ENCODE measurements at places on chromosomes 2 and 18.
A peak's percentile ranks its signal among the peaks of the same experiment; 100 is the strongest.

DNA sequence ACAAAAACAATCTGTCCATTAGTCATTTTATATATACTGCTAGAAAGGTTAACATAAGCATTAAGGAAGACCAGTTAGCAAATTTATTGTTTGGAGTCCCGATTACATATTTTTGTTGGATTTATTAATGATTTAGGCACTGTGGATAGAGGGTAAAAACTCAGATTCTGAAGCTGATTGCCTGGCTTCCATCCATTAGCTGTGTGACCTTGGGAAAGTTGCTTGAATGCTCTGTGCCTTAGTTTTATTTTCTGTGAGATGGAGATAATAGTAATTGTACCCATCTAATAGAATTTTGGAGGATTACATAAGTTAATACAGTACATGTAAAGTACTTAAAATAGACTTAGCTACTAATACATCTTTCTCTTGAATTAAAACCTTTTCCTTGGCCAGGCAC is 36.3 kb upstream of the NEMP2 start:
- no peak for DNase-seq

GRCh38 chr2:56741601-56742102 is 557.9 kb downstream of the CCDC85A start:
- DNase-seq: no peak

DNA sequence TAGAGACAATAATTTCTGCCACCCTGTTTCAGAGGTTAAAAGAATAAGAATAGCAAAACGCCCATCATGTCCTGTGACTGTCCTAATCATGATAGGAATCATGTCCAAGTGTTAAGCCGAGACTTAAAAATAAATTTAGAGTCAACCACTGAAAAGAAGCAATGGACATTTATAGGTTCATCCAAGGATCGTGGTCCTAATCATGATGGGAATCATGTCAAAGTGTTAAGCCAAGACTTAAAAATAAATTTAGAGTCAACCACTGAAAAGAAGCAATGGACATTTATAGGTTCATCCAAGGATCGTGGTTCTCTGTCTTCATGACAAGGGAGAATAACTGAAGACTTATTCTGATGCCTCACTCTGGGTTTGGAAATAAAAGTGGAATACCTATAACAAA is 73.6 kb downstream of the PDE11A start:
- no peak for DNase-seq

- DNase-seq: peak; percentile 60
These were observed 28.2 kb upstream of the ATG16L1 start for GRCh38 chr2:233223059-233223894.

DNA sequence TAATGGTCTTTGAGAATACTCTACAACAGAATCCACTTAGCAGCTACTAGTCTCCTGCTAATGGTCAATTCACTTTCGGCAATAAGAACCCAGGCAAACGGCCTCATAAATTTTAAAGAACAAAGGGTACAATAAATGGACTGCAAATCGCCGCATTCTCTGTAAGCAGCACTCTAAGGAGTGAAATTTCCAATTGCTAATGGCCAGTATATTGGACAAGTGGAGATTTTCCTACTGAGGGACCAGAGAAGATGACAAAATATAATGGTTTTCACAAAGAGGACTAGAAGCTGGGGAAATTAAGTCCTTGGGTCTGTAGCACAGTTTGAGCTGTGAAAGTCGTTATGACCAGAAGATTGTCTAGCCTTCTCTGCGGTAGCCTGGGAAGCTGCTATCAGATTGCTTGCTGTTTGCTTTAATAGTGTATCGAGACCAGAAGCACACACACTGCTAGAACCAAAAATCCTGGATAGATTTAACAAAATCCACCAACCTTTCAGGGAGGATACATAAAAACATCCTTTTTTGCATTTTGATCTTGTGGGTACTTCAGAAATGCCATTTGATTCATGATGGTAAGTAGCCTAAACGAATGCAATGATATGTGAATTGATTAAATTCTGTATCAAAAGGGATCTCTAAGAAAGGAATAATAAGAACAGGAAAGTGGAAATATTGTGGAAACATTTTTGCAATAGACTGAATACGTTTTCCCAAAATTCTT is 53.6 kb upstream of the ATP8B1 start:
- DNase-seq: no peak

GRCh38 chr2:190574169-190574568 is 39.6 kb upstream of the NEMP2 start:
- no peak for DNase-seq

- no peak for DNase-seq
These were observed 211.0 kb upstream of the ZC3H15 start for GRCh38 chr2:186274936-186275575.

DNA sequence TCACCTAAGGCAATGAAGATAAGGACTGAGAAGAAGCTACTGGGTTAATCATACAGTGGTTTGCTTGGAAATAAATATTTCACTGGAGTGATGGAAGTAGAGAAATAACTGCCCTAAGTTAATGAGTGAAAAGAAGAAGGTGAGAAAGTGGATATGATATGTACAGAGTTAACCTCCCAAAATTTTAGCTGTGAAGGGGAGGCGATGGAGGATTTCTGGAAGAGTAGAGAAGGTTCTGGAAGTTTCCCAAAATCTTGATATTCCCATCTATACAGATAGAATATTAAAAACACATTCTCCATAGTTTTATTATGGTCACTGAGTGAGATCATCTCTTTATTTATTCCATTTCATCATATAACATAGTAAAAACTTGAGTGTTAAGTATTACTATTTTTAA is 296.6 kb upstream of the RGPD4 start:
- DNase-seq: no peak
